ENCODE measurements at places on chromosomes 7 and 10.
A peak's percentile ranks its signal among the peaks of the same experiment; 100 is the strongest.

DNA sequence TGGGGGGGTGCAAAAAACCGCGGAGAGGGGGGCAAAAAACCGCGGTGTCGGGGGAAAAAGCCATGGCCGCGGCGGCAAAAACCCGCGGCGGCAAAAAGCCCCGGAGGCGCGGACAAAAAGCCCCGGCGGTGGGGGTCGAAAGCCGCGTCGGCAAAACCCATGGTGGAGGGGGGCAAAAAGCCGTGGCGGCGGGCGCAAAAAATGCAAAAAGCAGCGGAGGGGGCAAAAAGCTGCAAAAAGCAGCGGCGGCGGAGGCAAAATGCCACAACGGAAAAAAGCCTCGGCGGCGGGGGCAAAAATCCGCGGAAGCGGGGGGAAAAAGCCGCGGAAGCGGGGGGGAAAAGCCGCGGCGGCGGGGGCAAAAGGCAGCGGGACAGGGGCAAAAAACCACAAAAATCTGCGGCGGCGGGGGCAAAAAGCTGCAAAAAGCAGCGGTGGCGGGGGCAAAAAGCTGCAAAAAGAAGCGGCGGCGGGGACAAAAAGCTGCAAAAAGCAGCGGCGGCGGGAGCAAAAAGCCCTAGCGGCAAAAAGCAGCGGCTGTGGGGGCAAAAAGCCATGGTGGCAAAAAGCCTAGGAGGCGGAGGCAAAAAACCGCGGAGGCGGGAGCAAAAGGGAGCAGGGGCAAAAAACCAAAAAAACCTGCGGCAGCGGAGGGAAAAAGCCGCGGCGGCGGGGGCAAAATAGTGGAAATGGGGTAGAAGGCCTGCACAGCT is 418.9 kb downstream of the ZNF716 start:
- H3K36me3 ChIP-seq, result peaks cover 12% of the 10 kb centered on the region
- H3K27ac ChIP-seq, result no peak overlapping the region
- peak; percentile 57 for DNase-seq
- no peak overlapping the region for H3K4me3 ChIP-seq
- H3K4me1 ChIP-seq, result no peaks in the 10 kb centered on the region

- H3K4me1 ChIP-seq, result peaks cover 24% of the 10 kb centered on the region
- no peak overlapping the region for H3K27ac ChIP-seq
- no peaks in the 10 kb centered on the region for H3K27me3 ChIP-seq
- no peak overlapping the region for H3K4me3 ChIP-seq
- peak; percentile 58 for DNase-seq
These were observed 223.7 kb downstream of the MAD1L1 start for GRCh38 chr7:2008936-2009540.

GRCh38 chr10:6005856-6006395 is 28.6 kb upstream of the IL15RA start:
- peaks cover 12% of the 10 kb centered on the region for H3K27me3 ChIP-seq
- no peak overlapping the region for H3K27ac ChIP-seq
- H3K36me3 ChIP-seq, result peaks cover 4% of the 10 kb centered on the region
- peaks cover 44% of the 10 kb centered on the region for H3K4me1 ChIP-seq
- no peak overlapping the region for H3K4me3 ChIP-seq

GRCh38 chr7:74542558-74543117 is 88.9 kb downstream of the GTF2IRD1 start:
- no peak overlapping the region for H3K4me3 ChIP-seq
- no peaks in the 10 kb centered on the region for H3K36me3 ChIP-seq
- H3K27me3 ChIP-seq, result no peaks in the 10 kb centered on the region
- no peaks in the 10 kb centered on the region for H3K4me1 ChIP-seq

DNA sequence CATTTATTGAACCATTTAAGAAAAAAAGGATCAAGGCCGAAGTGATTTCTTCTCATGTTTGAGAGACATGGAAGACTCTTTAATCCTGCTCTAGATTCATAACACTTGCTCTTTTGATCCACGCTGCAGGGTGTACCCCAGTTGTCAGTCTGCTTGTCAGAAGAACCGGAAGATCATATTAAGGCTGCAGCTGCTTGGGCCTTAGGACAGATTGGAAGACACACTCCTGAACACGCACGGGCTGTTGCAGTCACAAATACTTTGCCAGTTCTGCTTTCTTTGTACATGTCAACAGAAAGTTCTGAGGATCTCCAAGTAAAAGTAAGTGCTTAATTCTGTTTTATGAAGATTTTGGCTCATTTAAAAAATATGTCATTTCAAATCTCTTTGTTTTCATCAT is 46.3 kb downstream of the SPAG6 start:
- H3K4me1 ChIP-seq, result no peaks in the 10 kb centered on the region
- no peaks in the 10 kb centered on the region for H3K36me3 ChIP-seq
- DNase-seq, result no peak

GRCh38 chr7:157526913-157527634 is 190.3 kb downstream of the DNAJB6 start:
- DNase-seq, result no peak
- H3K36me3 ChIP-seq, result peaks cover 6% of the 10 kb centered on the region
- no peaks in the 10 kb centered on the region for H3K4me1 ChIP-seq
- H3K27me3 ChIP-seq, result peaks cover 14% of the 10 kb centered on the region
- H3K27ac ChIP-seq, result no peak overlapping the region
- no peak overlapping the region for H3K4me3 ChIP-seq

- H3K4me3 ChIP-seq, result no peak overlapping the region
- H3K4me1 ChIP-seq, result no peaks in the 10 kb centered on the region
- H3K36me3 ChIP-seq, result no peaks in the 10 kb centered on the region
- no peak overlapping the region for H3K27ac ChIP-seq
- peaks cover 11% of the 10 kb centered on the region for H3K27me3 ChIP-seq
These were observed 23.3 kb downstream of the DNAH11 start for GRCh38 chr7:21566094-21566493.

GRCh38 chr10:122702275-122702674 is 2.6 kb upstream of the C10orf120 start:
- no peak overlapping the region for H3K27ac ChIP-seq
- DNase-seq, result no peak
- peaks cover 6% of the 10 kb centered on the region for H3K27me3 ChIP-seq
- no peaks in the 10 kb centered on the region for H3K4me1 ChIP-seq
- no peak overlapping the region for H3K4me3 ChIP-seq

DNA sequence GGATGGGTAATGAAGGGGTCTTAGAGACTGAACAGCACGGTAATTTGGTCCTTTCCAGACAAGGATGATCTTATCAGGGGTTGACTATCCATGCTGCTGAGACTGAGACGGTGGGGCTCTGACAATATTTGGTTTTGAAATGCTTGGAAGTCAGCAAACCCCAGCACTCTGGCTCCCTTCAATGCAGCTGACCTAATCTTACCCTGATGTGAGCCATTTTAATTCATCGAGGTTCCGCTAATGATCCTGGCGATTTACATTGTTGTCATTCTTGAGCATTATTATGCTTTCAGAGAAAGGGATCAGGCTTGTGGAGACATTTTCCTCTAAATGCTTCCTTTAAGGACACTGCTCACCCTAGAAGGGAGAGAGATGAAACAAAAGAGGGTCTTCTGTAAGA is 114.6 kb upstream of the BMPER start:
- peaks cover 8% of the 10 kb centered on the region for H3K36me3 ChIP-seq
- no peak overlapping the region for H3K4me3 ChIP-seq
- H3K27ac ChIP-seq, result peak overlapping the region; percentile 50

GRCh38 chr7:46616636-46617035 is 695.6 kb upstream of the IGFBP3 start:
- no peaks in the 10 kb centered on the region for H3K4me1 ChIP-seq
- H3K27me3 ChIP-seq, result no peaks in the 10 kb centered on the region
- no peak for DNase-seq
- no peaks in the 10 kb centered on the region for H3K36me3 ChIP-seq
- no peak overlapping the region for H3K4me3 ChIP-seq

DNA sequence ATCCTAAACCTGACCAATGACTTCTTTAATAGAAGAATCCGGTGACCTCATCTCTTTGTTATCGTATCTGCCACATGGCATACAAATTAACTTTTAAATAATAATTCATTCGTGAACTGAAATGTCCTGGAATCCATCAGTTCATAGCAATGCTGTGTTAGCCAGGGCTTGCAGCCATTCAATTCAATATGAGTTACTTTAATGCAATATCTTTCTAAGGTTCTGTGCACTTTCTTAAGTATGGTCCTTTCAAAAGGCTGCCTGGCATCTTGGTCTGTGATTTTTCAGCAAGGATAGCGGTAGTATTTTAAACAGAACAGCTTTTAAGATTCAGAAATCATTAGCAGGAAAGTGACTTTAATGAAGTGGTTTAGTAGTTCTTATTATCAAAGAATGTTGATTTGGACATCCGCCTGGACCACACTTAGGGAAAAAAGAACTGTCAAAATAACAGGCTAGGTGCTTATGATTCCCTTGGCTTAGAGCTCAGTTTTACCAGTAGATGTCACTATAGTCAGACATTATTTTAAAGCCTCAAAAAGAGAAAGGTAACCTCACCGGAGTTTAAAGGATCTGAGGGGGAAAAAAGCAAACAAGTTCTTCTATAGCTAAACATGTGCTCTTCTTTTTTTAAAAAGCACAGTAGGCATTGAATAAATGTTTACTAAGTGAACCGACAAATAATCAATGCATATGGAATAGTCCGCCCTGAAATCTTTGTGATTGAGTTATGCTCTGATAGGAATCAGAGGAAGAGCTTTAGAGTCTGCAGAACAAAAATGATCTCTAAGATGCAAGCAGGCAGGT is 22.7 kb downstream of the SLC35G1 start:
- no peaks in the 10 kb centered on the region for H3K4me1 ChIP-seq
- H3K27me3 ChIP-seq, result peaks cover 3% of the 10 kb centered on the region
- no peak overlapping the region for H3K27ac ChIP-seq
- no peak overlapping the region for H3K4me3 ChIP-seq

DNA sequence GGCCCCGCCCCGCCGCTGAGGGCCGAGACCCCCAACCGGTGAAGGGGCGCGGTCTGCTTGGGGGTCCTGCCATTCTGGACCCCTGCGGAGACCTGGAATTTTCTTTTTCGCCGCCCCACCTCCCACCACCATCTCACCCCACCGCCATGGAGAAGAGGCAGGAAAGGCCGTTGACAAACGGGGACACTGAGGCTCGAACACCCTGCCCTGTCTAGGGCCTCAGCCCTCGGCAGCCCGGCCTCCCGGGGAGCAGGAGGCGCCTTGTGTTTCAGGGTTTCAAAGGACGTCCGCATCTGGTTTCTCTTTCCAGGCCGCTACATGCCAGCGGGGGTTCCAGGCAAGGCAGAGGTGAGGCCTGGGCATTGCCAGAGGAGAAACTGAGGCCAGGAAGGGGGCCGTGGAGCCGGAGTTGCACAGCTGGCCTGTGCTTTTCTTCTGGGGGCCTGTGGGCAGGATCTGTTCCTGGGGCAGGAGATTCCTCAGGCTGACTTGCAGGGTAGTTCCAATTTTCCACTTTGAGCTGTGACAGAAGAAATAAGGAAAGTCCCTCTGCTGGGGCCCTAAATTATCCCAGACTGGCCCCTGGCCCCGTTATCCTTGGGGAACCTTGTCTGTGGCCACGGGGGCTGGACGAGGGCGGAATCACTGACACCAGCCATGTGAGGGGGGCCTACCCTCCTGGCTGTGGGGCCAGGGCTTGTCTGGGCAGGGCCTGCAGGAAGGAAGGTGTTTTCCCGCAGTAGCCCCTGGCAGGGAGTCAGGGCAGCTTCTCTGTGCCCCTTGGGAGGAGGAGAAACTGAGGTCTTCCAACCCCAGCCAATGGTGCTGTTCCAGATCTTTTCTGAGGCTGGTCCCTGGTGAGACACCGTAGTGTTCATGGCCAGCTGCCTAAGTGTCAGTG is 900 bp upstream of the MICALL2 start:
- H3K4me1 ChIP-seq, result peaks cover 13% of the 10 kb centered on the region
- DNase-seq, result no peak
- H3K4me3 ChIP-seq, result peak overlapping the region; percentile 58
- H3K36me3 ChIP-seq, result no peaks in the 10 kb centered on the region

DNA sequence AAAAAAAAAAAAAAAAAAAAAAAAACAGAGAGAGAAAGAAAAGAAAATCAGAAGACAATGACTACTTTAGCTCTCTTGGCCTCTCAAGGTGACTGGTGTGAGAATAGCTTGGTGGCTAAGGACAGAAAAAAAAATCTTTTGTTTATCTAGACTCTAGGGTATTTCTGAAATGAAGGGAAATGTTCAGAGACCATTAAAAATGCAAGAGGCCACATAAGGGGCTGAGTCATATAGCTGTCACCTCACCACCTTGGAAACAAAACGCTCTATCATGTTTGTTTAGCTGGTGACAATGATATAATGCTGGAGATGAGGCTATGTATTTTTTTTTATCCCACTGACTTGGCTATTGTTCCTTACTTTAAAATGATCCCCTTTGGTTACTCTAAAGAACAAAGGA is 287.0 kb upstream of the CDC14C start:
- H3K36me3 ChIP-seq, result no peaks in the 10 kb centered on the region
- no peak overlapping the region for H3K4me3 ChIP-seq
- no peaks in the 10 kb centered on the region for H3K4me1 ChIP-seq
- DNase-seq, result no peak

- H3K4me1 ChIP-seq, result no peaks in the 10 kb centered on the region
- no peaks in the 10 kb centered on the region for H3K36me3 ChIP-seq
- H3K27ac ChIP-seq, result no peak overlapping the region
- peaks cover 15% of the 10 kb centered on the region for H3K27me3 ChIP-seq
- no peak for DNase-seq
These were observed 176.2 kb upstream of the PLXNA4 start for GRCh38 chr7:132752431-132752830.

GRCh38 chr10:132129431-132129830 is 57.3 kb upstream of the DPYSL4 start:
- no peak overlapping the region for H3K4me3 ChIP-seq
- H3K4me1 ChIP-seq, result no peaks in the 10 kb centered on the region
- DNase-seq, result no peak
- no peak overlapping the region for H3K27ac ChIP-seq

- DNase-seq, result no peak
- H3K4me3 ChIP-seq, result no peak overlapping the region
- no peak overlapping the region for H3K27ac ChIP-seq
- H3K36me3 ChIP-seq, result peaks cover 6% of the 10 kb centered on the region
- H3K27me3 ChIP-seq, result peaks cover 36% of the 10 kb centered on the region
These were observed 1.8 kb downstream of the LAMB1 start for GRCh38 chr7:108000875-108001763.

GRCh38 chr7:5248201-5248885 is 34.4 kb upstream of the SLC29A4 start:
- H3K27me3 ChIP-seq, result no peaks in the 10 kb centered on the region
- peak; percentile 57 for DNase-seq
- no peaks in the 10 kb centered on the region for H3K4me1 ChIP-seq
- H3K36me3 ChIP-seq, result no peaks in the 10 kb centered on the region

- H3K36me3 ChIP-seq, result peaks cover 11% of the 10 kb centered on the region
- peaks cover 33% of the 10 kb centered on the region for H3K4me1 ChIP-seq
- H3K27me3 ChIP-seq, result peaks cover 19% of the 10 kb centered on the region
- DNase-seq, result no peak
- H3K27ac ChIP-seq, result peak overlapping the region; percentile 67
- peak overlapping the region; percentile 34 for H3K4me3 ChIP-seq
These were observed 95.3 kb upstream of the IL6 start for GRCh38 chr7:22631730-22632129.

GRCh38 chr7:92626281-92626809 is 36.2 kb upstream of the FAM133B start:
- peaks cover 60% of the 10 kb centered on the region for H3K36me3 ChIP-seq
- peak overlapping the region; percentile 65 for H3K4me3 ChIP-seq
- H3K27me3 ChIP-seq, result no peaks in the 10 kb centered on the region
- peak overlapping the region; percentile 95 for H3K27ac ChIP-seq
- H3K4me1 ChIP-seq, result peaks cover 94% of the 10 kb centered on the region

- no peak for DNase-seq
- no peak overlapping the region for H3K4me3 ChIP-seq
- no peaks in the 10 kb centered on the region for H3K36me3 ChIP-seq
- no peaks in the 10 kb centered on the region for H3K4me1 ChIP-seq
- peaks cover 9% of the 10 kb centered on the region for H3K27me3 ChIP-seq
These were observed 325.7 kb upstream of the MKI67 start for GRCh38 chr10:128451879-128452278.

Measured in natural killer cell treated with Interleukin-12 subunit alpha and Interleukin-12 subunit beta and Interleukin-15 and Interleukin-18, amount 100 ng/mL, for 72 hours (primary cell).